ENCODE measurements at places on chromosomes 5 and 9.
A peak's percentile ranks its signal among the peaks of the same experiment; 100 is the strongest.

- DNase-seq: no peak
Measured at GRCh38 chr9:2618289-2618688, 3.3 kb upstream of the VLDLR start.

DNA sequence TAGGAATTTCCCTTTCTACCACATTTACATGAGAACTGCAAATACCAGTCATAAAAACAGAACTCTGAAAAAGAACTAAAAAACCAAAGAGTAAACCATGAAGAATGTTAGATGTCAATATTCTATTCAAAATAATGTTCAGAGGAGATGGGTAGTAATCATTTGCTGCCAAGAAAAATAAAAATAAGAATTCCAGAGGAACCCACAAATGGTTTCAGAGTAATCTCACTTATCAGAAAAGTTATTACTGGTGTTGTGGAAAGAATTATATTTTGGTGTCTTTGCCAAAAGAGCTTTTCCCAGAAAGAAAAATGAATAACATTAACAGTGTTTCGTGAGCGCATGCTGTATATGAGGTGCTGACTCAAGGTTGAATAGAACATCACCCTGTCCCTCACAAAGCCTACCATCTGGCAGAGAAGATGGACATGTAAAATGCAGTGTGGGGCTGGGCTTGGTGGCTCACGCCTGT, 35.6 kb downstream of the GPR21 start:
- peak; percentile 93 for DNase-seq

- DNase-seq: no peak
Measured at GRCh38 chr5:164472165-164472564, 966.7 kb downstream of the MAT2B start.

DNA sequence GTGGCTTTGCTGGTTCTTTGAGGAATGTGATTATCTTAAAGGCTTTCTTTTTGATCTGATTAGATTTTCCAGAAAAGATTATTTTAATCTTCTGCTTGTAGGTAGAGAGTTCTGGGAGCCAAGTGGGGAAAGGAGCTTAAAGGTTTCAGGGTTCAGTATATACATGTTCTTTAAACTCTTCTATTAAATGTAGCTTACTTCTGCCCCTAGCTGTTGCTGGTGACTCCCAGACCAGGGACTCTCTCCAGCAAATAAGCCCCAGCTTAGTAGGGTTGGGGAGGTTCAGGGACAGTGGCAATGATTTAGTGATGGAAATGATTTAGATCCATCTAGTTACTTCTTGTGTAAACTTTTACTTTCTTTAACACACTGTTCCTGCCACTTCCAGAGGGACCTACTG, 72.2 kb downstream of the SLC12A2 start:
- no peak for DNase-seq

- no peak for DNase-seq
Measured at GRCh38 chr5:92504346-92504745, 1076.7 kb downstream of the NR2F1-AS1 start.

GRCh38 chr5:150665044-150665443, 4.0 kb downstream of the MYOZ3 start:
- DNase-seq: no peak

- no peak for DNase-seq
Measured at GRCh38 chr5:98604301-98604700, 169.2 kb upstream of the RGMB start.

- no peak for DNase-seq
Measured at GRCh38 chr5:25614466-25614865, 969.7 kb upstream of the CDH10 start.

GRCh38 chr9:5364294-5365024, 24.8 kb upstream of the RLN1 start:
- DNase-seq: peak; percentile 32

- DNase-seq: no peak
Measured at GRCh38 chr5:168645195-168645594, 66.0 kb upstream of the PANK3 start.

GRCh38 chr5:19099195-19099594, 888.8 kb downstream of the CDH18 start:
- DNase-seq: no peak

- DNase-seq: no peak
Measured at GRCh38 chr5:134887593-134888159, 13.5 kb downstream of the TXNDC15 start.

GRCh38 chr5:57698086-57698485, 215.5 kb upstream of the ACTBL2 start:
- DNase-seq: no peak

- no peak for DNase-seq
Measured at GRCh38 chr5:154608531-154609011, 130.5 kb upstream of the HAND1 start.

- DNase-seq: no peak
Measured at GRCh38 chr5:132103969-132104391, 30.4 kb downstream of the CSF2 start.

GRCh38 chr5:132539716-132540115, 3.6 kb downstream of the IL5 start:
- DNase-seq: no peak

- DNase-seq: no peak
Measured at GRCh38 chr5:169272731-169273427, 28.1 kb downstream of the SLIT3 start.

DNA sequence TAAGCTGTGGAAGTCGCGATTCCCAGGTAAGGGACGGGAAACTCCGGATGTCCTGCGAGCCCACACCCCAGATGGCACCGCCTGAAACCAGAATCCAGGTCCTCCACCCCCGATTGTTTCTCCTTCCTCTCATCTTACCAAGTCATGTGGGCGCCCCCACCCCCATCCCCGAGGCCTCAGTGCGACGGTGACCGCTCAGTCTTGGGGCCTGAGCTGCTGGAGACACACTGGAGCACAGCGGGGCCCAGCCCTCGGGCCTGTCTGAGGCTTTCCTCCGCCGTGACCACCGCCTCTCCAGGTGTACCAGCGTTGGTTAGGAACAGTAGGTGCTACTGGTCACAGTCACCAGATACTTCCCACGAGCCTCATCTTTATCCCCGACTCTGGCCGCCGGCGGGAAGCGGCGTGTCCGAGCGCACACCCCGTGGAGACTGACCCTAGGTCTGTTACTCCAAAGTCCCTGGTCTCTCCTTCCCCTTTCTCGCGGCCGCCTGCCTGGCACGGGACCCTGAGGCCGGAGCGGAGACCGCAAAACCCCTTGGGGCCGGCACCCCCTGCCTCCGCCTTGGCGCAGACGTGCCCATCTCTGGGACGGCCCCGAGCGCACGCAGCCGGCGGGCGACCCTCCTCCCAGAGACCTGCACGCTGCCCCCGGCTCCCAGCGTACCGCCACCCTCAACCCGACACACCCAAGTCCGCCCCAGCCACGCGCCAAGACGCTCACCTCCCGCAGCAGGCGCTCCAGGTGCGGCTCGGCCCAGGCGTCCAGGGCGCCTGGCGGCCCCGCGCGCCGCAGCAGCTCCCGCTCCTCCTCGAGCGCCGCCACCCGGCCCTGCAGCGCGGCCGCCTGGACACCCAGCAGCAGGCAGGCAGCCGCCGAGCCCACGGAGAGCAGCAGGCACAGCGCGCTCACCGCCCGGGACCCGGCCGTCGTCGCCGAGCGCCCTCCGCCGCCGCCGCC, 733 bp downstream of the COL23A1 start:
- DNase-seq: no peak

- peak; percentile 14 for DNase-seq
Measured at GRCh38 chr5:62465985-62466925, 53.7 kb downstream of the IPO11 start.

DNA sequence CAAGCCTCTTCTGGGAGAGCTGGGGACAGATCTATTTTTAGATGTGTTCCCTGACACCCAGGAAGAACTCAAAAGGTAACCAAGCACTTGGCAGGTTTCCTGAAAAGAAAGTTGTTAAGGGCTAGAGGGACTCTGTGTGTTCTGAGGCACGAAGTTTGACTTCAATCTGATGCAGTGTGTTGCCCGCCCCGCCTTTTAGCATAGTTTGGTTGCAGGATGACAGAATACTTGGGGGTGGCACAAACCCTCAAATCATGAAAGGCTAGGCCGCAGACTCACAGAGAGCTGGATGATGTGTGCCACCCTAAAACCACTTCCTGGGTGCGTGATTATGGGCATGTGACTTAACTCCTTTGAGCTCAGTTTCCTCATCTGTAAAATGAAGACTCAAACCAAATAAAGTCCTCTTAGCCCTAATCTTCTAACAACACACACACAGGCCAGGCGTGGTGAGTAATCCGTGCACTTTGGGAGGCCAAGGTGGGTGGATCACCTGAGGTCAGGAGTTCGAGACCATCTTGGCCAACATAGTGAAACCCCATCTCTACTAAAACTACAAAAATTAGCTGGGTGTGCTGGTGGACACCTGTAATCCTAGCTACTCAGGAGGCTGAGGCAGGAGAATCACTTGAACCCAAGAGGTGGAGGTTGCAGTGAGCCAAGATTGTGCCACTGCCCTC, 12.8 kb upstream of the NDFIP1 start:
- no peak for DNase-seq

DNA sequence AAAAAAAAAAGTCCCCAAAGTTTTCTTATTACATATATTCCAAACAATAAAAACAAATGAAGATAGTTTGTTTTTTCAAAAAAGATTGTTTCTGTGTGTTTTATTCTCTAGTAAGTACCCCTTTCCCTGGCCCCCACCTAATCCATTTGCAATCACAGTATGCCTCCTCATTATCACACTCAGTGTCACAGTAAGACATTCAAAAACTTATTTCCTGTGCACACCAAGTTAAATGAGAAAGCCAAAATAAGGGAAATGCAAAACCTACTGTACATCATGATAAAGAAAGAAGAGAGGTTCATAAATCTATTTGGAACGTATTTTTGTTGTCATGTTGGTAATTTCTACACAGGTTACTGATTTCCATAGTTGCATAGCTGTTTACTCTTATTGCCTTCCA, 62.3 kb downstream of the ST8SIA4 start:
- no peak for DNase-seq

DNA sequence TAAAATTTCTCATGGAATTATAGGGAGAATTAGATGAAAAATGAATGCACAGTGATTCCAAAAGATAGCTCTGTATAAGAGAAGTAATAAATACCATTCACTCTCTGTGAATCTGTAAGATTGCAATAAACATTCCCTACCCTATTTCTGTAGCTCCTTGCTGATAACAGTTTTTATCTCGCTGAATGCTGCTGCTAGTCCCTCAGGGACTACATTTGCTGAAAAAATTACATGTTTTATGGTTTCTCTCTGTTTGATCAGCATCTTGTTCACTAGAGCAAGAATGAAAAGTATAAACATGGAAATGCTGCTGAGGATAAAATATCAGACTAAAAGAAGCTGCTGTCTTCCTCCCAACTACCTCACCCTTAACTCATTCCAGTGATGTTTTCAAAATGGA, 44.3 kb upstream of the TYRP1 start:
- no peak for DNase-seq

GRCh38 chr5:172638209-172638768, 2.8 kb upstream of the NEURL1B start:
- no peak for DNase-seq

GRCh38 chr5:133367984-133368383, 244.4 kb downstream of the FSTL4 start:
- no peak for DNase-seq

GRCh38 chr5:175478008-175478383, 364 bp upstream of the SFXN1 start:
- DNase-seq: no peak

- no peak for DNase-seq
Measured at GRCh38 chr5:147234239-147234824, 494 bp upstream of the STK32A start.

DNA sequence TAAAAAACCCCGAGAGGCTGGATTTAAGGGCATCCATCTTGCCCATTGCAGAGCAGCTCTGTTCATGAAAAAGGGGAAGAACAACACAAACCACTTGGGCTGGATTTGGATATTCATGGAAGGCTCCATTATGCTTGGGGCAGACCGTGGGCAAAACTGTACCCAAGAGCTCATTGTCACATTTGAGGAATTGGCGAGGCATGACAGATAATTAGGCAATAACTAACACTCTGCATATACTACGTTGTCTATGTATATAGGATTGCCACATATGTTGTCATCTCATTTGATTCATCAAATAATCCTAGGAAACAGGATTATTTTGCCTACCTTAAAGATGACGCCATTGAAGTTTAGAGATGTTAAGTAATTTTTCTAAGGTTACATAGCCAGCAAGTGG, 255.4 kb downstream of the SMARCA2 start:
- DNase-seq: no peak

GRCh38 chr9:137402746-137403145, 20.2 kb downstream of the EXD3 start:
- peak; percentile 29 for DNase-seq

- no peak for DNase-seq
Measured at GRCh38 chr9:71747576-71747975, 20.7 kb downstream of the CEMIP2 start.

- peak; percentile 78 for DNase-seq
Measured at GRCh38 chr9:105067895-105068580, 140.1 kb upstream of the ABCA1 start.

DNA sequence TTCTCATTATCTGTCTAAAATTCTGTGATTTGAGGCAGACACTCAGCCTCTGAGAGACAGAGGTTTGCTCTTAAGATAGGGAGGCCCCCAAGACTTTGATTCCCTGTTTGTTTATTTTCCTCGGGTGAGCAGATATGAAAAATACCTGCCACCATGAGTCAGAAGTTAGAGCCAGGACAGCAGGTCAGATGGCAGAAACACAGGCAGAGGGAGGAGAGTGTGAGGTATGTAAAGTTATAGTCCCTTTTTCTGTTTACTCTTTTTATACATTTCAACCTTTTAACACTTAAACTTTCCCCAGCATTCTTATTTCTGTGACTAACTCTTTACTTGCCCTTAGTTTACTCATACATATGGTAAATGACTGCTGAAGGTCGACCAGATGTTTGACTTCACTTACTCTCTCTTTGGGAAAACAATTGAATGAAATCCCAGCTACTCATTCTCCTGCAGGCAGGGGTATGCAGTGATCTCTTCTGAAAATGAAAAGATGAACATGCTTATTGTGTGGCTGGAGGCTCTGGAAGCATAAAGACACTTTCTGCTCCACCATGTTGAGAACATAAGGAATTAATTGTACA, 383.8 kb downstream of the NTRK2 start:
- no peak for DNase-seq

GRCh38 chr5:112138526-112138925, 280.6 kb downstream of the EPB41L4A start:
- no peak for DNase-seq

DNA sequence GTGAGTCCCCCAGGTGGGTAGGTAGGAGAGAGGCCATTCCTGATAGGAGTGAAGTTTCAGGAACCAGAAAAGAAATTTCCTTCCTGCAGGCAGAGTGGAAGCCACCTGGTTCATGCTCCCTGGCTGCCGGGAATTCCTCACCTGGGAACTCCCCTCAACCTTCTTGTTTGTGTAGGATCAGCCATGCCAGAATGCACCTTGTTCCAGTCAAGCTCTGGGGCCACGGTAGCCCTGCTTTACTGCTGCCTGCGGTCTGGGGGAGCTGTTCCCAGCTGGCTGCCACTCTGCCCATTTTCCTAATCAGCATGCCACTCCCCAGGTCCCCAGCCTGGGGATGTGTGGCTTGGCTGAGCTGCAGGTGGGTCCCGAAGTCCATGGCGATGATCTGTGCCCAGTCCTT, 18.7 kb upstream of the B4GALT1 start:
- DNase-seq: no peak

DNA sequence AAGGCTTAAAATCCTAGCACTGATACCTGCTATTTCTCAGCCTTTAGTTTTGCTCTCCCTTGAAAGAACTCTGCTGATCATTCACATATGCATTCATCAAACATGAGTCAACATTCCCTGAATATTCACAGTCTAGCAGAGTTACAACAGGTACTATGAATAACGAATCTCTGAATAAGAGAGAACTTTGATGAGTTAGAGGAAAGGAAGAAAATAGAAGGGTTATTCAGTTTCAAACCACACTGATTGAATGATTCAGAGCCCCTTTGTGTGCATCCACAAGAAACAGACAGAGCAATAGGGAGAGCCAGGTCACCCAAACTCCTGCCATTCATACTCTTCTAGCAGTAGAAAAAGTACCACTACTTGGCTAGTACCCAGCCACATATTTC, 36.0 kb downstream of the FOXD1 start:
- peak; percentile 50 for DNase-seq

Data from LHCN-M2 (cell line).